Panc1 (cell line): ENCODE measurements at places on chromosomes 11 and 22.

- no peak for DNase-seq
Measured at GRCh38 chr11:35013514-35014233, 97.3 kb downstream of the PDHX start.

GRCh38 chr11:95067039-95067840, 521 bp downstream of the SRSF8 start:
- DNase-seq: peak; percentile 36

GRCh38 chr11:120547811-120548681, 36.5 kb downstream of the GRIK4 start:
- no peak for DNase-seq

DNA sequence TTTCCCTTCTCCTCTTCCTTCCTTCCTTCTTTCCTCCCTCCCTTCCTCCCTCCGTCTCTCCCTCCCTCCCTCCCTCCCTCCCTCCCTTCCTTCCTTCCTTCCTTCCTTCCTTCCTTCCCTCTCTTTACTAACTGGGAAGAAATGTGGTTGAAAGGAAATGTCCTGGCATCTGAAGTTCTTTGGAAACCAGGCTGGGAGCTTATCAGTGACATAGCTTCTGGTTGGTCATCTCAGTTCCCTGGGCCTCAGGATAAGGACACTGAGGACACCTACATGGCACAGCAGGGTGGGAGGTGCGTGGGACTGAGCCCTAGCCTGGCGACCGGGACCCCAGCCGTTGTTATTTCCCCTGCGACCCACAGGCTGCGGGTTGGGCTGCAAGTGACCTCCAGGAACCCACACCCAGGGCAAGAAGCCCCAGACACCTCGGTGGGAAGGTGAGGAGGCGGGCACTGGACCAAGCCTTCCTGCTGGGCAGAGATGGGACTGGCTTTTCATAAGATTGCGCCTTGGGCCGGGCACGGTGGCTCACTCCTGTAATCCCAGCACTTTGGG, 1486.5 kb downstream of the TBC1D22A start:
- no peak for DNase-seq

DNA sequence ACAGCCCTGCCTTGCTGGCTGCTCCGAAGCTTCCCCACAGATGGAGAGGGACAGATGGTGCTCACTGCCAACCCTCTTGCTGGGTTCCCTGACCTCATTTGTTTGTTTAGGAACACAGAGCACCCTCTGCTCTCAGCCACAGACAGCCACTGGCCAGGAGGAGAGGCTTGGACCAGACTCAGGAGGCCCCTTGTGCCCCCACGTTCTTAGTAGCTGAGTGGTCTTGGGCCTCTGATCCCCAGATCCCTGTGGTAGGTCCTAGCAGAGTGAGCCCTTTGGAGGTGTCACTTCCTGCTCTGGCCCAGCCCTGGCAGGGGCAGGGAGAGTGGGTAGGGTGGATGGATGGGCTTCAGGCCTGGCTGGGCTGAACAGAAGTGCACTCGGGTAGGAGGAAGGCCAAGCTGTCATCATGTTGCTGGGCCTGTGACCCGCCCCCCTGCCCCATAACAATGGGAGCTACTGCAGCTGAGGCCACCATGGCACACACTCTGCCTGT, 84.0 kb downstream of the DHCR7 start:
- no peak for DNase-seq

DNA sequence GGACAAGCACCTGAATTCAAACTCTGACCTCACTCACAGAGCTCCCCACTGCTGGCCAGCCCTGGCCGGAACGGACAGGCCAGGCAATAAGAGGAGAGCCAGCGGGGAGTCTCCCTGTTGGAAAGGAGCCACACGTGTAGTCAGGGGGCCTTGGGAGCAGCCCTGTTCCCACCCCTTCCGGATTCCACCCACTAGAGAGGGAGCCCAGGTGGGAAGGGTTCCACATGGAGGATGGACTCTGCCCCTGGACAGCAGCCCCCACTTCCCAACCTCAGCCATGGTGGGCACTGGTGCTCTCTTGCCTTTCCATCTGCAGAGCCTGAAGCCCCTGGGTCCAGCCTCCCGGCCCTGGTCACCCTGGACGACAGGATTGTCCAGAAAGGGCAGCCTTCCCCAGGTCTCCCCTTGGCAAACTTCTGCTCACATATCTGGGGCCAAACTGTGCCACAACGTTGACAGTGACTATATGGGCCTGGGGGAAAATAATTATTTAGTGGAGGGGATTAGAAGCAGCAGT, 7.5 kb upstream of the APOBEC3A start:
- no peak for DNase-seq

- no peak for DNase-seq
Measured at GRCh38 chr11:31617246-31617645, 107.7 kb downstream of the ELP4 start.

DNA sequence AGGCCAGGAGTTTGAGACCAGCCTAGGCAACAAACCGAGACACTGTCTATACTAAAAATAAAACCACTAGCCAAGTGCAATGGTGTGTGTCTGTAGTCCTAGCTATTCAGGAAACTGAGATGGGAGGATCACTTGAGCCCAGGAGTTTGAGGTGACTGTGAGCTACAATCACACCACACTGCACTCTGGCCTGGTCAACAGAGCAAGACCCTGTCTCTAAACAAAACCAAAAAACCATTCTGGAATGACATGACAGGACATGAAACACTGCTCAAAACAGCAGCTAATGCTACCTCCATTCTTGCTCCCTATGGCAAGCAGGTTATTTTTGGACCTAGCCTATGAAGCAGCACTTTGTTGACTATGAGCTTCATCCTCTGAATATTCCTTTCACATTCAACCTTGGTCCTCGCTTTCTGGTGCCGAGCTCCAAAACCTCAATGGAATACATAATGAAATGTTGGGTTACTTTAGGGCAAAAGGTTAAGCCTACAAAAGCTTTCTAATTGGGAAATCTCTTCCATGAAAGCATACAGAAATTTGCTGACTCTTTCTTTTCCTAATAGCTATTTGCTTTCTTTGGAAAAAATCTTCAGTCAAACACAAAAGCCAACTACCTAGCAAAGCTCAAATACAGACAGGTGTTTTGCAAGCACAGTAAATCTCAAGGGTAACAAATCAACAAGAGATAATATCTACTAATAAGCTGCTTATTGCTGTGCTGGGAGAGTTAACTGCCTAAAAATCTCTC, 21.1 kb downstream of the SIK3 start:
- no peak for DNase-seq

DNA sequence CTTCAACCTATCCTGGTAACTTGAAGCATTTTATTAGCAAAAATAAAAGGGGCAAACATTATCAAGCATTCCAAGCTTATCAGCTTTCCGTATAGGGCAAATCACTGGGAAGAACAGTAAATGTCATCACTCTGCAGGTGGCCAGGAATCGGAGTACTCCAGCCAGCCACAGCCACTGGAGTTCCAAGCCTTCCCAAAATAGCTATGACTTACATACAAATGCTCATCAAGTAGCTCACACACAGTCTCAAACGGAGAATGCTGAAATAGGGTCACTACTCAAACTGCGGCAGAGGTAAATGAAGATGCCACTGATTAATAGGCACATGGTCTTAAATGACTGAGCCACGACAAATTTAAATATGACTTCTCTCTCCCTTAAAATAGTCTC, 2.1 kb downstream of the USP28 start:
- no peak for DNase-seq

DNA sequence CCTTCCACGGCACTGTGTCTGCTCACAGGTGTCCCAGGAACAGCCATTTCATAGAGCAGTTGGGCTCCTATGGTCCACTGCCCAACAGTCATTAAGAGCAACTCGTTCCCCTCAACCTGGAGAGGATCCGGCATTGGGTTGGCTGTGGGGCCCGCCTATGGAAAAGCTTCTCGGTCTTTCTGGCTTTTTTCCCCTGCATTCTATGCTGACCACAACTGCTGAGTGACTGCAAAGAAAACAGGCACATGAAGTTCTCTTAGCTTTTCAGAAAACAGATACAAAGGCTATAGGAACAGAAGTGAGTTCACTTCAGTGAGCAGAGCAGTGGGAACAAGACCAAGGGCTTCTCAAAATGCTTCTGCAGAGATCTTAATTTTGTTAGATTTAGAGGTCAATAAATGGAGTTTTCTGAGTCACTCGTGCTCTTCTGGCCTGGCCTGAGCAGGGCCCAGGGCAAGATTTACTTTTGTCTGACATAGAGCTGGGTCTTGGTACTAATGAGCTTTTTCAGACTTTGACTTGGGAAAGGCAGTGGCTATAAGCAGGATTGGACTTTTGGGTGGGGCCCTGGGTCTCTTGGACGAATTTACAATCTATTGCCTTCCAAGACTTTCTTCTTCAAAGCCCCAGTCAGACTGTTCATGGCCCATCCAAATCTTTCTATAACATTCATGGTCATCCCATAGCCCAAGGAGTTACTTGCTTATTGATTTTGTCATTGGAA, 13.6 kb upstream of the APOL5 start:
- no peak for DNase-seq

DNA sequence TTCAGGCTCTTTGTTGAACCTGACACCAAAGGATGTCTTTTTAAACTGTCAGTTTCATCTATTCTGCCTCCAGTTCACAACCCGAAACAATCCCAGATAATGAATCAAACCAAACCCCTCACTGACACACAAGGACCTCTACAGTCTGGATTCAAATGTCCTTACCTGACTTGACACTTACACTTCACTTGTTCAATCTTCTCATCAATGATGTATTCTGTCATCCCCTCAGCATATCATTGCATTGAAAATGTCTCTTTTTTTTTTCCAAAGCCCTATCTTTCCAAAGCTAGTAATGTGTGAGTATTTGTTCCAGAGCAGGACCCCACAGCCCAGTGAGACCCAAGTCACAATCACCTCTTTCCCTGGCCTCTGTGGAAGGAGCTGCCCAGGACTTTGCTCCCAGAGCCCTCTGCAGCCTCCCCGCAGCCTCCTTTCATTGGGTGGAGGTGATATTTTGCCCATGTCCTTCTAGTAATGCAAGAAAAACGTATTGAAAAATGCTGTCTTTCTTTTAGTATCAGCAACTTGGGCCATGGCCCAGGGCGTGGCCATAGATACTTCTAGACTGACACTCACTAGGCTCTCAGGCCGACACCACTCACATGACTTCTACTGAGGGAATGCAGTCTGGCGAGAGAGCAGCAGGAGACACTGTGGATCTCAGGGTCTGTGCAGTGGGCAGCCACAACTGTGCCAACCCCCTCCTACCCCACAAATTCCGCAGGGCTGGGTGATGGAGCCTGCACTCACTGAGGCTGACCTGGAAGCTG, 18.2 kb downstream of the RFPL3 start:
- DNase-seq: no peak

GRCh38 chr11:118152552-118153471, at the start of gene SCN4B:
Gene SCN4B (minus strand): TSS chr11:118152823. CDS start chr11:118152673, 150 bp downstream.
- no peak for DNase-seq

- no peak for DNase-seq
Measured at GRCh38 chr22:29003975-29004646, 57.5 kb downstream of the C22orf31 start.

- DNase-seq: no peak
Measured at GRCh38 chr11:4154503-4154902, 59.9 kb downstream of the RRM1 start.

DNA sequence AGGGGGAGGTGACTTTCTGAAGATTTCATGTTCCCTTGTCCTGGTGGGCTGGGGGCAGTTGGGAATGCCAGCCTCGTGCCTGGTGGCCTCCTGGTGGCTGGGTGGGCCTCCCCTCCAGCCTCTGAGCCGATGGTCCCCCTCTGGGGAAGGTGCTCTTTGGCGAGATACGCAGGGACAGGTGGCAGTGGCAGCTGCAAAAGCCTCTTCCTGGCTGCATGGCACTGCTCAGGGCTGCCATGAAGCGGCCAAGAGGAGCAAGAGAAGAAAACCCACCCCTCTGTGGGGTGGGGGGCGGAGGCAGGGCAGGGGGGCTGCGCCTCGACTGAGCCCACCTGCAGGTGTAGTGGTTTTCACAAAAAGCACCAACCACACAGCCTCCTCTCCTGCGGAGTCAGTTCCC, 61.8 kb upstream of the PHF21B start:
- no peak for DNase-seq

DNA sequence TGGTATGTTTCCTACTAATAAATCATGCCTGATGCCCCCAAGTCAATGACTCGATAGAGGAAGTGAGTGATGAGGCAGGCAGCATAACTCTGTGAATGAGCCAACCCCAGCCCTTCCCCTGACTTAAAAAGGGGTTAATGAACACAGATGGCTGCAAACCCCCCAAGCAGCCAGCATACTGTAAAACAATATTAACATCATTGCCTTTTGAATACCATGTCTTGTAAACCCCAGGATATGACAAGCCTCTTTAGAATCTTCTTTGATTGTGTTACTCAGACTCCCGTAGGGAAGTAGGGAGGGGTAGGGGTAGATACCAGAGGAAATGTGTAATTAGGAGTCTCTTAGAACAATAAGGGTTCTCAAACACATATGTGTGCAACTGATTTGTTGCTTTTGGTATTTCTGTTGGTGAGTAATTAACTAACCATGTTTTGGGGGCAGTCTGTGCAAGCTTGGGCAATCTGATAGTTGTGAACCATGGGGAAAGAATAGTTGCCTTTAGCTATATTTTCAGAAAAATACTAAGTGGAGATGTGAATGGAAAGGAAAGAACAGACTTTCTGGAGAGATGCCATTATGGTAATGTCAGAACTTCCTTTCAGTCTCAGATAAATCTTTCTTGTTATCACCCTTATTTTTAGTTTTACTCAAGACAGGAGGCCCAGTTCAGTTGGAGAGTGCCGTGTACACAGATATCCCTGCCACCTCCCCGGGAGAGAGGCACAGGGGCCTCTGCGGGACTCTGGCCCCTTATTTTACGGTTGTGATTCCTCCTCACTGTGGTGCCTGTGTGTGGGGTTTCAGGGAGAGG, 701.8 kb downstream of the NTM start:
- no peak for DNase-seq

GRCh38 chr22:44947846-44948245, 62.0 kb downstream of the PHF21B start:
- no peak for DNase-seq

GRCh38 chr11:37496201-37496600, 898.2 kb upstream of the RAG2 start:
- no peak for DNase-seq

GRCh38 chr11:9069256-9069655, 22.1 kb downstream of the SCUBE2 start:
- DNase-seq: no peak

GRCh38 chr11:116774661-116775060, 1.9 kb upstream of the BUD13 start:
- DNase-seq: no peak

- DNase-seq: no peak
Measured at GRCh38 chr22:23670378-23671295, 20.2 kb upstream of the RGL4 start.

GRCh38 chr11:788009-788640, 1.8 kb downstream of the CEND1 start:
- DNase-seq: no peak

GRCh38 chr22:44225091-44225689, 44.5 kb downstream of the PARVG start:
- no peak for DNase-seq

DNA sequence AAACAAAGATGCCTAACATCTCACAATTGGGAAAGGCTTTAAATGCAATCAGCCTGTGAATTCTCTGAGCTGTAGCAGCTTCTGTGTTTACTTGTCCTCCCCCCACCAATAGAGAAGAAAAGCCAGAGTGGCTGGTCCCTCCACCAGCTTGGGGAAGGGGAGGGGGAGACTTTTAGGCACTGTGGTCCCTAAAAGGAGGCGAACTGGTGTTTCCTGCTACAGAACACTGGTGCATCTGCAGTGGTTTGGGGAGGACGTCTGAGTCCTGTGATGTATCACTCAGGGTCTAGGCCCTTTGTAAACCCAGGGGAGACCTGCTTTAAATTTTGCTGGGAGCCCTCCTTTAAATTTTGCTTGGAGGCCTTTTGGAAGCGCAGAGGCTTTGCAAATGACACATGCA, 16.9 kb downstream of the TNRC6B start:
- no peak for DNase-seq
